Spinal cord (tissue), 10 donors: ENCODE measurements at places on chromosomes 12 and 14. TPM values are rescaled to one million over a fixed set of nuclear protein-coding genes. Genes with fewer than 3 reads are reported as not detected.

DNA sequence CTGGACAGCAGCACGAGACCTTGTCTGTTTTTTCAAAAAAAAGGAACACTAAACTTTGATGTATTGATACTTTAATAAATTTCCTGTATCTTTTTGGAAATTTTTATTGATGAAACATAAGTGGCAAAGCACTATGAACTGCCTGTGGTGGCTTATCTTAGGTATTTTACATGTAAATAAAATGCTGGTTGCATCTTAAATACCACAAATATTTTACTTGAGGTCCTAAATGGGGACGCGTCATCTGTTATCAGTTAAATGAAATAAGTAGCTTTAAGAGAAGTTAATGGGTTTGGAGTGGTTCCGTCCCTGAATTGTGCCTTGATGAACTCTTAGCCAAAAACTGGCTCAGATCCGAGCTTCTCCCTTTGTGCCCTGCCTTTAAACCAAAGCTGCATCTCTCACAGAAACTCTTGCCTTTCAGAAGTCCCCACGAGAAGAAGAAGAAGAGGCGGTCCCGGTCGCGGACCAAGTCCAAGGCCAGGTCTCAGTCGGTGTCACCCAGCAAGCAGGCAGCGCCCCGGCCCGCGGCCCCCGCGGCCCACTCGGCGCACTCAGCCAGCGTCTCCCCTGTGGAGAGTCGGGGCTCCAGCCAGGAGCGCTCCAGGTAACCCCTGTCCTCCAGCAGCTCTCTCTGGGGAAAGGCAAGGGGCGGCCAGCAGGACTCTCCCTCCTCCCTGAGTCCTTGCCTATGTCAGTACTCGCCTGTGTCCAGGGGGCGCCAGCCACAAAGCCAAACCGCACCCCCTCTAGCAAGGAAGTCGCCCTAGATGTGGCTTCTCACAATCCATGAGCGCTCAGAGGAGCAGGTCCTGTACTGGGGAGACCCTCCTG, 31.2 kb upstream of the MMP17 start:
- H3K27ac ChIP-seq: no peak overlapping the region
- H3K36me3 ChIP-seq: peaks cover 80% of the 10 kb centered on the region
- no peak for DNase-seq
- no peaks in the 10 kb centered on the region for H3K27me3 ChIP-seq
- no peak overlapping the region for H3K4me3 ChIP-seq
- H3K4me1 ChIP-seq: peaks cover 6% of the 10 kb centered on the region

The AKAP5 gene
- total RNA-seq: 3.0 TPM

- H3K36me3 ChIP-seq: no peaks in the 10 kb centered on the region
- H3K27me3 ChIP-seq: no peaks in the 10 kb centered on the region
- H3K4me3 ChIP-seq: no peak overlapping the region
- no peak for DNase-seq
Measured at GRCh38 chr14:38583471-38583870, 327.6 kb upstream of the CLEC14A start.

GRCh38 chr12:92186038-92186470, 40.4 kb upstream of the BTG1 start:
- no peak for DNase-seq
- no peak overlapping the region for H3K27ac ChIP-seq
- no peaks in the 10 kb centered on the region for H3K36me3 ChIP-seq

- no peaks in the 10 kb centered on the region for H3K4me1 ChIP-seq
- DNase-seq: no peak
- H3K27me3 ChIP-seq: no peaks in the 10 kb centered on the region
Measured at GRCh38 chr12:96719660-96720362, 187.2 kb upstream of the NEDD1 start.
